ENCODE measurements at places on chromosomes 4 and X.

- DNase-seq = no peak
These were observed 152.7 kb downstream of the STK32B start for GRCh38 chr4:5203993-5204310.

DNA sequence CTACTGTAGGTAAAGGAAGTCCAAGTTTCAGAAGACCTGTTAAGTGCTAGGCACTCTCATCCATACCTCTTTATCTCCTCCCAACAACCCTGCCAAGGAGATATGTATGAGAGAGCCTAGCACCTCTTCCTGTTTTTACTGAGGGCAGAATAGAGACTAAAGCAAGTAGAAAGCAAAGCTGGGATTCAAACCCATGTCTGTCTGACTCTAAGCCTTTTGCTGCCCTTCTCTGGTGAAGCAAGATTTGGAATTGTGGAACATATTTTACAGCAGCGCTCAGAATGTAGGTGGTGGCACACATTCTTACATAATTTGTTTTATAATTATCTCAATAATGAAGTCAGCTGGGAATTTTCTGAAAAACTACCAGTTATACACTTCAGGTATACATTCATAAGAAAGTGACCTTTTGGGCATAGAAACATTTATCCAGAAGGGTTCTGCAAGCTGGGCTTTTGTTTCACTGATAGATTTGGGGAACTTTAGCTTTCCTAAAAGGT is 41.7 kb downstream of the SEPTIN11 start:
- DNase-seq = no peak

DNA sequence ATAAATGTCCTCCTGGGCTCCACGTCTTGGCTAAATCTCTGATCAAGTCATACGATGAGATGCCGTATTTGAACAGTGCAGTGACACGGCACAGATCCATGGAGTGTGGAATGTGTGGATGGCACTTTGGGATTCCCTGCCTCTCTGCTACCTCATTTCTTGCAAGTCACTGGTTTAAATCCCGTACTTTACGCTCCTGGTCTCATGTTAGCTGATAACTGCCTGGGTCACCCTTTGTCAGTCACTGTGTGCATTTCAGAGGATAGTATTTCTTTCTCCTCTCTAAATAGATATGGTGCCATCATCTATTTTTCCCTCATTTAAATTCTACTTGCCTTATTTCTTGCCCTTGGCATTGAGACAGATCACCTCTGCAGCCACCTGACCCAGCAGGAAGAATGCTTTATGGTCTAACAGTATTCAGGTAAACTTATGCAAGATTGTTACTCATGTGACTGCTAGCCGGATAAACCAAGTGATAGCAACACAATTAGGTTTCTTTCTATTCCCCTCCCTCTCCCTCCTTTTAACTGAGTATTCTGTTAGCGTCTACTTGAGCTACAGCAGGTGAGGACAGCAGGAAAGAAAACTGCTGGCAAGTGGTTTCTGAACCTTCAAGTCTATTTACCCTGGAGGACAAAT is 2.8 kb downstream of the EGF start:
- DNase-seq = no peak

GRCh38 chr4:153401501-153401900 is 57.0 kb downstream of the MND1 start:
- no peak for DNase-seq

DNA sequence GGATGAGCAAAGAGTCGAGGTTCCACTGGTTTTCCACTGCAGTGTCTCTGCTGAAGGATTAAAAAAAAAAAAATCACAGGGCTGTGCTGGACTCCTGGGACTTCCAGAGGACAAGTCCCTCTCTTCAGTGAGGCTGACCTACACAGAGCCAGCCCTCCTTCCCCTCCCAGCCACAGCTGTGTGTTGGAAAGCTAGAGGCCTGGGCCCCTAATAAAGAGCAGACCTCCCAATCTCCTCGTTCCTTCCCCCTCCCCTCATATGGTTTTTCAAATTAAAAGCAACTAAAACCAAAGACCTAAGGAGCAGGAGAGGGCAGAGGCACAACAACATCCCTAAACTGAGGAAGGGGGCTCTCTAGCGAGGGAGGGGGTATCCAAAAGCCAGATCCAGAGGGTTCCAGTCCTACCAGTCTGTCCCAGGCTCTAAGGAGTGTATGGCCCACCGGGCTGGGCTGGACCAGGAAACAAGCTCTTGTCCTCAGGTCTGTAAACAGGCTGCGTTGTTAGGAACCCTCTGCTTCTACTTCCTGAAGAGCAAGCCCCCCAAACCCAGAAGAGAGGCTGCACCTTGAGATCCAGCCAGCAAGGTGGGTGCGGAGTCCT is 4.0 kb upstream of the PDGFRA start:
- no peak for DNase-seq

GRCh38 chr4:168096407-168096784 is 4.1 kb downstream of the ANXA10 start:
- no peak for DNase-seq

GRCh38 chrX:41759817-41760216 is 35.8 kb downstream of the GPR82 start:
- DNase-seq = no peak

DNA sequence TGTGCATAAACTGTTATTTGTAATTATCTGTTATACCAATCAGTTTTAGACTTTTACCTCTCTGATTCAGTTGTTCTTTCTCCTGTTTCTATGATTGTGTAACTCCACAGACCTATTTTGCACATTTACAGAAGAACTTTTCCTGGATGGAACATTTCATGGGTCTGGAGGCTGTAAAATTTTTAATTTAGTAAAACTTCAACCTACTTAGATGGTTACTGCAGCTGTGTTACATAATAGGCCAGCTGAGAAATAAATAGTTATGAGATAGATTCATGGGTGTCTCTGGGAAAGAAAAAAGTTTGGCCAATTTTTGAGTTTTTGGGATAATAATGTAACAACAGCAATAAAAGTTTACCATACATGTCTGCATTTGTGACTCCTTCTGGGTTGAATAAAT is 253.5 kb downstream of the ARHGAP24 start:
- no peak for DNase-seq

DNA sequence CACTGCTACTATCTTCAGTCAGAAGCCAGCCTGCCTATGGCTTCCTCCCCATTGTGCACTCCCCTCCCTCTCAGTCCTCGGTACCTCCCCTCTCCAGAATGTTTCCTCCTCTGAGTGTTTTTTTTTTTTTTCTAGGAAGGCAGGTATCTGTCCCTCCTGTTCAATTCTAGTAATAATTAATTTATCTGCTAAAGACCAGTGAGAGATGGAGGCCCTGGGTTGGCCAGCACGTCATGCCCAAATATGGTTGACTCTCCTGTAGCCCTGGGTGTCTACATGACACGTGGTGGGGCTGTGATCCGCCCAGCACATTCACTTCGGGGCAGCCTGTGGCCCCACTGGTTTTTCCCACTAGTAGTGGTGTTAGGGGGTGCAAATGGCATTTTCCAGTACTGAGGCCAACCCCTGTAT is 1.8 kb downstream of the FLNA start:
- DNase-seq = no peak

Data from stimulated activated CD8-positive, alpha-beta memory T cell treated with anti-CD3 and anti-CD28 coated beads, Interleukin-2, amount 100 ng/mL, for 1 hour (primary cell).